ENCODE measurements at places on chromosomes 11 and 22. TPM values are rescaled to one million over a fixed set of nuclear protein-coding genes. Genes with fewer than 3 reads are reported as not detected.

The POU2AF2 gene
- total RNA-seq = 0.78 TPM

The YAP1 gene
- total RNA-seq = 130 TPM

The DLG2 gene
- 6.5 TPM for total RNA-seq

The HRAS gene
- total RNA-seq = 66.8 TPM

The FGF4 gene
- 17.3 TPM for total RNA-seq

The MADD gene
- 41.9 TPM for total RNA-seq

The ESAM gene
- total RNA-seq = 45.9 TPM

The FAM227A gene
- total RNA-seq = 10.2 TPM

Measured in tibial nerve (tissue), 4 donors.